ENCODE measurements at places on chromosomes 4 and X. TPM values are rescaled to one million over a fixed set of nuclear protein-coding genes. Genes with fewer than 3 reads are reported as not detected.

GRCh38 chr4:20251031-20251795 is 492 bp upstream of the SLIT2 start:
- DNase-seq, result no peak

Gene PFKFB1
- not detected for total RNA-seq

DNA sequence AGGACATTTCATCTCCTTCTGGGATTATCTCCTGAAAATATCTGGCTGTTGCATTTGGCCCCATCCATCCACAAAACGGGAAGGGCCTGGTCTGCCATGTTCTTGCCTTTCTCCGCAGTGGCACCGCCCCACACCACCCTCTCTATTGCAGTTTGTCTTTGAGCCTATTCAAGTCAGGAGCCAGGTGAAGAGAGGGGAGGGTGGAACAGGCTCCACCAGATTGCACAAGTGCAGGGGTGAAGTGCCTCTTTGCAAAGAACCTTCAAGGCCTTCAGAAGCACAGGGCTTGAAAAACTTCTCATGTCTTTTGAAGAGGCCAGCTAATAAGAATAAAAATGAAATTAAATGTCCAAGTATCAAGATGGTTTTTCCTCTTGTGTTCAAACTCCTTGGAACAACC is 28.7 kb downstream of the RS1 start:
- no peak for DNase-seq

DNA sequence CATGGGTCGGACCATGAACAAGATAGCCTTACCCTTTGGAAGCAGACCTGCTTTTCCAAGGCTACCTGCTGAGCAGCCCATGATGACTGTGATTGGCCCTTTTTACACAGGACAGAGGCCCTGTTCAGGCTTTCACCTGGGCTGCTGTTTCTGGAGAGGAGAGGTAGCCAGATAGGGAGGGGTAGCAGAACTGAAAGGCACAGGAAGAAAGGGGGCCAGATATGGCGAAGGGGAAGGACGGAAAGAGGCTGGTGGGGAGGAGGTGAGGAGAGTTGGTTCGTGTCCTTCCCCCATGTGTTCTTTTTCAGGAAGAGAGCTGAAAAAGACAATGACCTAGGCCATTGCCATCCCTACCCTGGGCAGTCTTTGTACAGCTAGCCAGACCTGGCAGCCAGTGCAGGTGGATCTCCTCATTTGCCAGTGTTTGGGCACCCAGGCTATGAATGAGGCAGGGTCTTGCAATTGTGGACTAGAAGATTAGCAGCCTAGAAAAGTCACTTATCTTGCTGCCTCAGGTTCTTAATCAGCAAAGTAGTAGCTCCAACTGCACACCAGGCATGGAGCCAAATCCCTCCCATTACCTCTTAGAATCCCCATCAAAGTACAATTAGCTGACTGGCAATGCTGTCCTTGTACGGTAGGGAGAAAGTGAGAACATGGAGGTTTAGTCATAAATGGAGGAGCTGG is 139.6 kb downstream of the AMMECR1 start:
- DNase-seq, result no peak

GRCh38 chr4:25900310-25900709 is 13.7 kb upstream of the SMIM20 start:
- DNase-seq, result no peak

DNA sequence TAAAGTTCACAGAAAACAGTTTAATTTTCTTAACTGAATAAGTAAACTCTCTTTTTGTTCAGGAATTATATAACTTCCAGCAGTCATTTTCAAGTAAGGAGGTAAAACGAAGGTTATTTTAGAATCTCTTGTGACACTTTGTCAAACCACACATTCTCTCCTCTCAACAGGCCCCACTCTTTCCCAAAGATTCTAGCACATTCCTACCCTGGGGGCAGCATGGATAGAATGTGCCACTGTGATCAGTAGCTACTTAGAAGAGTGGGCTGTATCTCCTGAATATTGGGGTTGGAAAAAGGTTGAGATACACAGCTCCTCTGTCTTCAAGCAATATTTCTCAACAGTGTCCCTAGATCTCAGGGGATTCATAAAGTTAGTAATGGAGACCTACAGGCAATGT is 157.6 kb downstream of the EMCN start:
- DNase-seq, result no peak

DNA sequence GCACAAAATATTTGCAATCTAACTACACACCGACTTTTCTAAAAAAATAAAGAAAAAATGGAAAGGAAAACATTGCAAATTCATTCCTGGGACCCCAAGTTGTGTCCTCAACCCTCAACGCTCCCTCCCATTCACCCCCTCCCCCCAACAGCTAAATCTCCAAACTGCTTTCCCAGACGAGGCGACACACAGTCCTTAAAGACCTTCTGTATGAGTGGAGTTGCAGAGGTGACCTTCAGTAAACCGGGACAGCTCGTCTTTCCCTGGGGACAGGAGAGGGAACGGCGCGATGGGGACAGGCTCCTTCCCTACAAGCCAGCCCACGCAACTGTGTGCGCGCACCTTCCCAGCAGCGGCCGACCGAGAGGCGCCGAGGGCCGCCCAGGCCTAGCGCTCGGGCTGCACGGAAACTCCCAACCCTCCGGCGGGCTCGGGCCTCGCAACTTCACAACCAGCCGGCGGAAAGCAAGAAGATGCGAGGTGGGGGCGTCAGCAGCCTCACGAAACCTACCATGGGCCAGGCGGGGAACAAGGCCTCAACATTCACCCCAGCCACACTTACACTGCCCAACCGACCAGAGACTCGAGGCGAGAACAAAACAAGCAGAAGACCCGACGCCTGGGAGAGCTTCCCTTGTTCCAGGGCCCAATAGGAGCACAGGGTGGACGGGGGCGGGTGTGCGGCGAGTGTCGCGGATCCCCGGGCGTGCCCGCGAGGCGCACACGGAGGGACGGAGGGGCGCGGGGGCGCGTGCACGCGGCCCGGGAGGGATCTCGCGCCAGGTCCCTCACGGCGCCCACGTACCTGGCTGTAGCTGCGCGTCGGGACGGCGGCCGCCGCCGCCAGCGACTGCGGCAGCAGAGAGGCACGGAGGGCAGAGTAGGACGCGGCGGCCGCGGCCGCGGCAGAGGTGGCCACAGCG is 763 bp downstream of the GRSF1 start:
- peak; percentile 58 for DNase-seq

Data from astrocyte (in vitro differentiated cells and primary cell).